ENCODE measurements at places on chromosomes 4 and X.

GRCh38 chr4:74933562-74934015 is 673 bp downstream of the PARM1 start:
- no peak for DNase-seq

DNA sequence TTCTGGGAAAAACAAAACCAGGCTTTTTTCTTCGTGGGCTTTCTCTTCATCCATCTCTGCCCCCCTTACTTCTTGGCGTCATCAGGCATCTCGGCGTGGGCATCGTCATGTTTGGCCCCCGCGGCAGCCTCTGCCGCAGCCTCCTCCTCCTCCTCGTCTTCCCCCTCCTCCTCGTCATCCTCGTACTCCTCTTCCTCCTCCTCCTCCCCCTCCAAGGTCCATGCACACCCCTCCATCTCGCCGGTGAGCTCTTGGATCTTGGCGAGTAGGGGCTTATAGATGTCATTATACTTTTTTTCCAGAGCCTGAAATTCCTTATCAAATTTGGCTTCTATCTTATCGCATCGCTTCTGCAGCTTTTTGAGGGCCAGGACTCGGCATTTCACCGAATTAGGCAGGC is 488 bp downstream of the NAP1L5 start:
- DNase-seq: no peak

- DNase-seq: no peak
Measured at GRCh38 chr4:143337600-143338287, 1.1 kb downstream of the GAB1 start.

- DNase-seq: no peak
Measured at GRCh38 chr4:170243662-170244288, 154.0 kb upstream of the AADAT start.

DNA sequence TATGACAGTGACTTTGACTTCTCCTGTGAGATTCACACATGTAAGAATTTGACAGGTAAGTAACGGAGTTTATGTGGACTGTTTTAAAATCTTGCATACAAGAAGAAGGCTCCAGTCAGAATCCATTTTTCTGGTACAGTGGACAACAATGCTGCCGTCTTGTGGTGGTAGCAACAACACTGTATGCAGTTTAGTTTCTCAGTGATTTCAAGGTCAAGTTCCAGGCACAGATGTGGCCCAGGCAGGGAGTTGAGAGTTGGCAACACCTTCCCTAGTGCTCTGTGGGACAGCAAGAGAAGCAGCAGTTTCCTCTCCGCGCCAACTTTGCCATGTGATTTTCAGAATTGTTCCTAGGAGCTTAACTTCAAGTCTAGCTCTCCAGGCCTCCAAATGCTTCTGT is 56.0 kb upstream of the STPG2 start:
- DNase-seq: no peak

DNA sequence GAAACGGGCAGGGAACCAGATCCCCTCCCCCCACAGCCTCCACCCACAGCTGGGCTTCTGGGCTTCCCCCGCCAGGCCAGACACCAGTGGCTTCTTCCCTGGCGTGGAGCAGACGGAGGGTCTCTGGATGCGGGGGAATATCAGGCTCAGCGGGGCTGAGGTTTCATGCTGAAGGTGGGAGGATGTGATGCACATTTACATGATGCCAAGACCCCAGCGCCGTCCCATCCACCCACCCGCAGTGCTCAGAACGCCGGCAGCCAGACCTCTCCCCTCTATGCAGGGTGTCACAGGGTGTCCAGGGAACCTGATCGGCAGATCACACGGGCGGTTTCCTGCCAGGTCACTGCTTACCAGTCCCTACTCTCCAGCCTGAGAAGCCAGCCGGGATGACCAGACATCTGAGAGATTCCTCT is 12.8 kb upstream of the TNIP2 start:
- DNase-seq: no peak

- no peak for DNase-seq
Measured at GRCh38 chr4:181420950-181421349, 822.3 kb upstream of the TENM3 start.

DNA sequence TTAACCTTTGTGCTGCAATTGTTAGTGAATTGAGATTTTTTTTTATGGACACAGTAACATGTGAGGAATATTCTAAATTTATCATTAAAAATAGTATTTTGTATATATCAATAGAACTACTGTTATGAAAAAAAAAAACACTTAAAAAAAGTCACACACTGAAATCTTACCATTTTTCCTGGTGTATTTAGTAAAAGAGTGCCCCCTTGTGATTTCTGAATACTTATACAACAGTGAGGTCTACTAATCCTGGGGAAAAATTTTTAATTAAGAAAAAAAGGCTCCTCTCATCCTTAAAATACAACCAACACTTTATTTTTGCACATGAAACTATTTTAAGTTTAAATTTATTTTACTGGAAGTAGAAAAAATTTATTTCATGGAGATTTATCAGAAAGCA is 56.4 kb upstream of the SPOCK3 start:
- peak; percentile 10 for DNase-seq

DNA sequence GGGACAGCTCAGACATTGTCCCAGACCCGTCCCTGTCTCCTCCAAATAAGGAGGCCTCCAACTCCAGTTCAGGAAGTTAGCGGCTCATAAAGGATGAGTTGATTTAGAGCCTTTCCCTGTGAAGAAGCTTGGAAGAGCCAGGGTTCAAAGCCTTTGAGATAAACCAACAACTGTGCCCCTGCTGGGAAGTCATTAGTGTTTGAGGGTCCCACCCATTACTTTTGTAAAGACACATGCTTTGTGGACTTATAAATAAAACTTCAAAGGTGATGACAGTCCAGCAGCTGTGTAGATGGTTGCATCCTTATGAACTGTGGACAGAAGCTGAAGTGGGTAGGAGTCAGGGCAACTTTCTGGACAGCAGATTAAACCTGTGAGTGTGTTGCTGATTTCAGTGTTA is 86.0 kb upstream of the PGRMC2 start:
- no peak for DNase-seq

GRCh38 chr4:10688022-10688421 is 3.5 kb upstream of the CLNK start:
- no peak for DNase-seq

DNA sequence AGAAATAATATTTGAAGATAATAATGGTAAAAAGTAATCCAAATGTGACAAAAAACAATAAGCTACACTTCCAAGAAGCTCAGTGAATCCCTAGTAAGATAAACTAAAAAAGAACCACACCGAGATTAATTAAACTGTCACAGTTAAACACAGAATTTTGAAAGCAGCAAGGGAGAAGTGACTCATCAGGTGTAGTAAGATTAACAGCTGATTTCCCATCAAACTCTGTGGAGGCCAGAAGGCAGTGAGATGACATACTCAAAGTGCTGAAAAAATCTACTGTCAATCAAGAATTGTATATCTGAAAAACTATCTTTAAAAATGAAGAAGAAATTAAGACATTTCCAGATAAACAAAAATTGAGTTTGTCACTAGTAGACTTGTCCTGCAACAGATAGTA is 35.3 kb downstream of the STK32B start:
- DNase-seq: no peak

DNA sequence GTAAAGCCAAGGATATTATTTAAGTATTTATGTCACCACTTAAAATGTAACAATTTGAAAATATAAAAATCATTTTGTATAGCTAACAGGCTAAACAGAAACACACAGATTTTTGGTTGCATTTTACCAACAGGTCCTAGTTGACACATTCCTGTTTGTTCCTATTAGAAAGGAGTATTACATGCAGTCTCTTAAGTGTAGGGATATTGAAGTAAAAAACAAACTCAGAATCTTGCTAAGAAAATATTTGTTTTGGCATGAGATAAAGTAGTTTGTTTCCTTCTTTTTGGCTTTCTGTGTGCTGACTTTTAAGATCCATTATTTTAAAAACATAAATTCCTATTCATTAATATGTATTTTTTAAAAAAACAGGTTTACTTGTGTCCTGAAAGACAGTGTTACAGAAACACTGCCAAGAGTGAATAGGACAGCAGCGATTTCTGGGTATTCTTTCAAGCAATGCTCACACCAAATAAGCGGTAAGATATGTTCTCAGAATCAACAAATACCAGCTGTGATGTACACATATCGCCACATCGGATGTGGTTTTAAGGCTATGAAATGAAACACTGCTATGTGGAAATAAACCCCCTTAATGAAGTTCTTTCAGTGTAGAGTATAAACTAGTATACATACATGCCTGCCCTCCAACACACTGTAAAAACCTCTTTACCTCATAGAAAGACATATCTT is 6.9 kb downstream of the F11 start:
- DNase-seq: no peak

DNA sequence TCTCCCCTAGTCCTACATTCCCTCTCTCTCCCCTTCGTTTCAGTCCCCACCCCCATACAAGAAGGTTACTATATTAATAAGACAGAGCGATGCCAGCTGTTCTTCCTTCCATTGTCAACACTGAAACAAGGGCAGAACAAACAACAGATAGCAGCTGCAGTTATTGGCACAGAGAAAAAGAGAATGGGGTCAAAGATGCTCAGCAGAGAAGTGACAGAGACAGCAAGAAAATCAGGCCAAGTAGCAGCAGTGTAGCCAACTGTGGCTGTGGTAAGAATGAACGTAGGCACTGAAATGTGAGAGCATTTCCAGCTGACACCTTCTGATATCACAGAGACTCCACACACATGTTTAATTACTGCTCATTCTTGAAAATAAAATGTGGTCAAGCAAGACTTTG is 641.8 kb downstream of the FSTL5 start:
- no peak for DNase-seq

- DNase-seq: no peak
Measured at GRCh38 chr4:5952975-5953951, 60.4 kb upstream of the CRMP1 start.

Data from AML-193 (cell line).